ENCODE measurements at places on chromosomes 3 and 15. TPM values are rescaled to one million over a fixed set of nuclear protein-coding genes. Genes with fewer than 3 reads are reported as not detected.

The KIF7 gene
- 18.0 TPM for total RNA-seq

The CHST14 gene
- 8.5 TPM for total RNA-seq

The XCR1 gene
- under 0.01 TPM for total RNA-seq

The PLA2G4D gene
- total RNA-seq, result not detected

The LRRC3B gene
- not detected for total RNA-seq

The ZPLD1 gene
- 0.62 TPM for total RNA-seq

The STXBP5L gene
- total RNA-seq, result under 0.01 TPM

The TTLL13 gene
- not detected for total RNA-seq

The INKA1 gene
- total RNA-seq, result 5.4 TPM

The C3orf49 gene
- total RNA-seq, result not detected

The IMPG2 gene
- 0.44 TPM for total RNA-seq

The AEN gene
- total RNA-seq, result 85.1 TPM

The STAB1 gene
- total RNA-seq, result 0.62 TPM

The ZFYVE19 gene
- 31.5 TPM for total RNA-seq

The PSMA4 gene
- total RNA-seq, result 428 TPM

The PLOD2 gene
- 317 TPM for total RNA-seq

The ADCY5 gene
- 0.22 TPM for total RNA-seq

The PIGBOS1 gene
- total RNA-seq, result 10.6 TPM

The CYP1A1 gene
- total RNA-seq, result not detected

The NECTIN3 gene
- 53.0 TPM for total RNA-seq
